ENCODE measurements at places on chromosomes 16 and 17.
A peak's percentile ranks its signal among the peaks of the same experiment; 100 is the strongest.

- no peak for DNase-seq
- no peak overlapping the region for H3K27ac ChIP-seq
- no peaks in the 10 kb centered on the region for H3K36me3 ChIP-seq
- H3K4me3 ChIP-seq, result no peak overlapping the region
- H3K27me3 ChIP-seq, result peaks cover 36% of the 10 kb centered on the region
- H3K4me1 ChIP-seq, result peaks cover 36% of the 10 kb centered on the region
Measured at GRCh38 chr17:77279448-77280303, 138.9 kb downstream of the SEC14L1 start.

GRCh38 chr16:5415123-5415522, 317.5 kb upstream of the EEF2KMT start:
- H3K4me1 ChIP-seq, result no peaks in the 10 kb centered on the region
- DNase-seq, result no peak
- H3K4me3 ChIP-seq, result no peak overlapping the region
- no peaks in the 10 kb centered on the region for H3K36me3 ChIP-seq
- H3K27ac ChIP-seq, result no peak overlapping the region

DNA sequence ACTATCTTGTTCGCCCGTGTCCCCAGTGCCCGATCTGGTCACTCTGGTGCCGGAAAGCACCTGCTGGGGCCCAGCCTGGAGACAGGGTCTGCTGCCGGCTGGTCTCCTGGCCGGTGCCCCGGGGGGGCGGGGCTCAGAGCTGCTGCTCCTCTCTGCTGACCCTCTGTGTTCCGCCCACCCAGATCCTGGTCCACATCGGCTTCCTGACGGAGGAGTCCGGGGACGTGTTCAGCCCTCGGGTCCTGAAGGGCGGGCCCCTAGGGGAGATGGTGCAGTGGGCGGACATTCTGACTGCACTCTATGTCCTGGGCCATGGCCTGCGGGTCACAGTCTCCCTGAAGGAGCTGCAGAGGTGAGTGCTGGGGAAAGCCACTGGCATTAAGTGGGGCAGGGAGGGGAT, 37.6 kb downstream of the MGAT5B start:
- H3K27me3 ChIP-seq, result no peaks in the 10 kb centered on the region
- H3K4me3 ChIP-seq, result no peak overlapping the region
- H3K27ac ChIP-seq, result no peak overlapping the region
- DNase-seq, result no peak
- no peaks in the 10 kb centered on the region for H3K36me3 ChIP-seq

DNA sequence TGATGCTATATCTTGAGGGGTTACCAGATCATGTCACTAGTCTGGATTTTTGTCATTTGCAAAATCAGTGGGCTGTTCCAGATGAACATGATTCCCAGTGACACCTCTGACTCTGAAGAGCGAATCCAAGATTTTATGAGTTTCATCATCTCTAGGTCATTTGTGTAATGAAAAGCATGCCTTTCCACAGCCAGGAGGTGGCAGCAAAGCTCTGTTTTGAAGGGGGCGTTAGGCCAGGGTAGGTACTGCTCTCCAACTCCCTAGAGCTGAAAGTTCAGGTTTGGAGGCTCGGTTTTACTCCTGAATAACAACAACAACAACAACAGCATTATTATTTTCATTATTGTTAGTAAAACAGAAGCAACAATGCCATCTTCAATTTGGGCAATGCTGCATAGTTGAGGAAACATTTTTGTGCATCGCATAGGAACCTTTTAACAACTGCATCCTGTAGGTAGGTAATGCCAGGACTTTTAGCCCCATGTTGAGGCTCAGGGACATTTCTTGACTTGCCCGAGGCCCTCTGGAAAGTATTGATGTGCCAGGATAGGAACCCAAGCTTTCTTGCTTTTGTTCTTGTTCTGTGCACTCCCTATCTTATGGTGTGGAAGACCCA, 77.0 kb downstream of the MYH13 start:
- H3K27me3 ChIP-seq, result no peaks in the 10 kb centered on the region
- H3K4me3 ChIP-seq, result no peak overlapping the region
- H3K4me1 ChIP-seq, result no peaks in the 10 kb centered on the region
- DNase-seq, result peak; percentile 29
- no peaks in the 10 kb centered on the region for H3K36me3 ChIP-seq
- no peak overlapping the region for H3K27ac ChIP-seq

DNA sequence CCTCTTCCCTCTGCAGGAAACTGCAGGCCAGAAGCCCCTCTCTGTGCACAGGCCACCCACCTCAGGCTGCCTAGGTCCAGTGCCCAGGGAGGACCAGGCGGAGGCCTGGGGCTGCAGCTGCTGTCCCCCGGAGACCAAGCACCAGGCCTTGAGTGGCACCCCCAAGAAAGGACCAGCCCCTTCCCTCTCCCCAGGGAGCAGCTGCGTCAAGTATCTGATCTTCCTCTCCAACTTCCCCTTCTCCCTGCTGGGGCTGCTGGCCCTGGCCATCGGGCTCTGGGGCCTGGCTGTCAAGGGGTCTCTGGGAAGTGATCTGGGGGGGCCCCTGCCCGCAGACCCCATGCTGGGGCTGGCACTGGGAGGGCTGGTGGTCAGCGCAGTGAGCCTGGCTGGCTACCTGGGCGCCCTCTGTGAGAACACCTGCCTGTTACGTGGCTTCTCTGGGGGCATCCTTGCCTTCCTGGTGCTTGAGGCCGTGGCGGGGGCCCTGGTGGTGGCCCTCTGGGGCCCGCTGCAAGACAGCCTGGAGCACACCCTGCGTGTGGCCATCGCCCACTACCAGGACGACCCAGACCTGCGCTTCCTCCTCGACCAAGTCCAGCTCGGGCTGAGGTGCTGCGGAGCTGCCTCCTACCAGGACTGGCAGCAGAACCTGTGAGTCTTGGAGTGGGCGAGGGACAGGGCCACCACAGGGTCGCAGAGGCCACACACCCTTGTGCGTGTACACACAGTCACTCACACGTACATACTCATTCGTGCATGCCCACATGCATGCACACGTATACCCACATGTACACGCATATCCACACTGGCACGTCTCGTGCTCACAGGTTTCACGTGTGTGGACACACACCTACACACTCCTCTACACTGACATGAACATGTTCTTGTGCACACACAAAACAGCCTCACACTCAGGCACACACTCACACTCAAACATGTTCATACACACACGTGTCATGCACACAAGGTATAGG, 8.3 kb downstream of the TSPAN10 start:
- H3K4me3 ChIP-seq, result no peak overlapping the region
- no peak for DNase-seq
- peaks cover 11% of the 10 kb centered on the region for H3K27me3 ChIP-seq
- H3K36me3 ChIP-seq, result no peaks in the 10 kb centered on the region
- H3K4me1 ChIP-seq, result no peaks in the 10 kb centered on the region

- H3K27me3 ChIP-seq, result peaks cover 23% of the 10 kb centered on the region
- H3K4me3 ChIP-seq, result no peak overlapping the region
- H3K27ac ChIP-seq, result no peak overlapping the region
- no peak for DNase-seq
- H3K4me1 ChIP-seq, result no peaks in the 10 kb centered on the region
Measured at GRCh38 chr16:22942811-22943210, 128.8 kb downstream of the HS3ST2 start.

DNA sequence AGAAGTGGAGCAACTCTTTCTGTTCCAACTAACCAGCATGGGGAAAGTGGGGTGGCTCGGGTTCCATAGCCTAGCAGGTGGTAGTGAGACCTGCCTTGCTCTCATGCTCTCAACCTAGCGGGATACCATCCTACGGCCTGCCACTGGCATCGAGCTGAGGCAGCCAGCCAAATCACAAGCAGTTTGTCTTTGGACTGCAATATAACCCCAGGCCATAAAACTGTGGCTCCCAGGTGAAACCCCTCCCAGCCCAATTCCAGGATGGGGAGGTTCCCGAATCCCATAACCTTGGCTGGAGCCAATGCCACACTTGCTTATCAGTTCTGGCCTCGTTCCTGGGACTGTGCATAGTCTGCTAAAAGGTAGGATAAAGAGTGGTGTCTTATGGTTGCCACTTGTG, 155.8 kb upstream of the NETO2 start:
- H3K27ac ChIP-seq, result no peak overlapping the region
- no peak for DNase-seq
- no peaks in the 10 kb centered on the region for H3K4me1 ChIP-seq
- H3K4me3 ChIP-seq, result no peak overlapping the region
- no peaks in the 10 kb centered on the region for H3K27me3 ChIP-seq

DNA sequence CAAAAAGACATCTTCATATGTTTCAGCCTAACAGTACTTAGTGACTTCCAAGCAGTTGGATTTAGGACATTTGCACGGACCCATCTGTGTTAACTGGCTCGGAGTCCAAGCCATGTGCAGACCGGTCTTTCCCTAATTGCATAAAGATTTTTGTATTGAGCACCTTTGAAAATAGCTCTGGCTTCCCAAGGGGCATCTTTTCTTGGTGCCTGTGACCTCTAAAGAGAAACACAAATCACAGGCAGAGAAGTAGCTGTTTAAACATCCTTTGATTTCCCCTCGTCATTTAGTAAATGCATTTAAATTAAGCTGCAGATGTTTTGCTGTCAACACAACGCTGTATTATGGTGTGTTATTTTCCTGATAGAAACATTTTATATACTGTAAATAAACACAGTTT, 288.2 kb upstream of the SALL1 start:
- H3K4me1 ChIP-seq, result no peaks in the 10 kb centered on the region
- H3K4me3 ChIP-seq, result no peak overlapping the region
- no peak for DNase-seq

DNA sequence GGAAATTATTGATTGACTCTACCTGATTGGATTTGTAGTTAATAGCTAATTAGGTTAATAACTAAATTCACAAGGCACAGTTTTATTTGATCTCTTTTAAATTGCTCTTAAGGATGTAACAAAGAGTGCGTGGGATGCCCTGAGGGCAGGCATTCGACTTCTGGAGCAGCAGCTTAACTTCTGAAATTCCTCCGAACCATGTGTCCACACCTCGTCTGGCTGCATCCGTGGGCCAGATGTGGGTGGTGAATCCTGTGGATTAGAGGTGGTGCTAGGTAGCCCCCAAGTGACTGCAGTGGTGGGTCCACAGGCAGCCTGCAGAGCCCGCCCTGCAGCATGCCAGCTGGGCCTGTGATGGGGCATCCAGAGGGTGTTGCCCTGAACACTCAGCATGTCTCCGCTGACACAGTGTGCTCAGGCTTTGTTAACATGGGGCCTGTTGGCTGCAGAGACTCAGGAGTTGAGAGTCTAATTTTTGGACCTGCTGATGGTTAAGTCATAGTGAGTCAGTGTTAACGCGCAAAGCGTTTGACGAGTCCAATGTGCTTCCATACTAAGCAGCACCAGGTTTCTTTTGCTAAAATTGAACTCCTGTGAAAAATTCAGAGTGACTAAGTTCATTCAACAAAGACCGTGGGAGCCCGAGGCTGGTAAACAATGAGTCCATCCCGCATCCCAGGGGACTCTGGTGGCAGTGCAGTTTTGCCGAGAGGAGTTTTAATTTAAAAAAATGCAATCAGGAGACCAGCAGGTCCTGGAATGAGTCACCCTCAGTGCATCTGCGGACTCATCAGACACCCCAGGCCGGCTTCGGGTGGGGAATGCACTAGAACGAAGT, 3.8 kb upstream of the NPB start:
- no peak overlapping the region for H3K4me3 ChIP-seq
- H3K27ac ChIP-seq, result no peak overlapping the region
- H3K36me3 ChIP-seq, result peaks cover 69% of the 10 kb centered on the region
- H3K4me1 ChIP-seq, result no peaks in the 10 kb centered on the region

- no peak for DNase-seq
- no peak overlapping the region for H3K4me3 ChIP-seq
- peaks cover 32% of the 10 kb centered on the region for H3K27me3 ChIP-seq
- H3K27ac ChIP-seq, result no peak overlapping the region
- no peaks in the 10 kb centered on the region for H3K36me3 ChIP-seq
- no peaks in the 10 kb centered on the region for H3K4me1 ChIP-seq
Measured at GRCh38 chr17:80465327-80465974, 11.0 kb downstream of the NPTX1 start.

- no peak overlapping the region for H3K27ac ChIP-seq
- no peaks in the 10 kb centered on the region for H3K27me3 ChIP-seq
- no peaks in the 10 kb centered on the region for H3K36me3 ChIP-seq
- peaks cover under 1% of the 10 kb centered on the region for H3K4me1 ChIP-seq
- H3K4me3 ChIP-seq, result no peak overlapping the region
Measured at GRCh38 chr17:68840073-68840472, 115.1 kb downstream of the ABCA8 start.

- no peaks in the 10 kb centered on the region for H3K27me3 ChIP-seq
- H3K27ac ChIP-seq, result no peak overlapping the region
- no peak for DNase-seq
- no peak overlapping the region for H3K4me3 ChIP-seq
- H3K36me3 ChIP-seq, result no peaks in the 10 kb centered on the region
Measured at GRCh38 chr16:24844101-24845030, 1.4 kb upstream of the SLC5A11 start.

DNA sequence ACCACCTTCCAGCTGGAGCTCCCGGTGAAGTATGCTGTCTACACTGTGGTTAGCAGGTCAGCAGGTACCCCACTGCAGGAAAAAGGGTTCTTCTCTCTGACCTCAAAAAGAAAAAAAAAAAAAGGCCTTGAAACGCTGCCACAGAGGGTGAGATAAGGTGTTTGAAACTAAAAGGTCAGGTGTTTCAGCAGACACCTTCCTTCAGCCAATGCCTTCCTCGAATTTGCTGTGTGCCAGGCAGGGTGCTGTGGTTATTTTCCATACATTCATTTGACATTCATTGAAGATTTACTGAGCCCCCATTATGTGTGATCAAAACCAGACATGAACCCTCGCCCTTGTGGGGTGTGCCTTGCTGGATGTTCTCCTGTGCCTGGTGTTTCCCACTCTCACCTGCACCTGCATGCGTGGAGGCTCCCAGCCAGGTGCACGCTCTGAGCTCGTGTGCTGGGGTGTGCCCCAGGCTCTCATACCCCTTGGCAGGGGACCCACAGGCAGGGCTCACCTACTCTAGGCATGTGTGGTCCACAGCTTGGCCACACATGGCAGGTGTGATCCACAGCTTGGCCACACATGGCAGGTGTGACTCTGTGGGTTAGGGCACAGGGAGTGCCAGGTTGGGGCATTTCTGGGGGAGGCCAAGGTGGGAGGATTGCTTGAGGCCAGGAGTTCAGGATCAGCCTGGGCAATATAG, 15.8 kb upstream of the ITGAD start:
- no peak overlapping the region for H3K4me3 ChIP-seq
- peaks cover 2% of the 10 kb centered on the region for H3K4me1 ChIP-seq
- peaks cover 88% of the 10 kb centered on the region for H3K36me3 ChIP-seq
- H3K27ac ChIP-seq, result no peak overlapping the region

DNA sequence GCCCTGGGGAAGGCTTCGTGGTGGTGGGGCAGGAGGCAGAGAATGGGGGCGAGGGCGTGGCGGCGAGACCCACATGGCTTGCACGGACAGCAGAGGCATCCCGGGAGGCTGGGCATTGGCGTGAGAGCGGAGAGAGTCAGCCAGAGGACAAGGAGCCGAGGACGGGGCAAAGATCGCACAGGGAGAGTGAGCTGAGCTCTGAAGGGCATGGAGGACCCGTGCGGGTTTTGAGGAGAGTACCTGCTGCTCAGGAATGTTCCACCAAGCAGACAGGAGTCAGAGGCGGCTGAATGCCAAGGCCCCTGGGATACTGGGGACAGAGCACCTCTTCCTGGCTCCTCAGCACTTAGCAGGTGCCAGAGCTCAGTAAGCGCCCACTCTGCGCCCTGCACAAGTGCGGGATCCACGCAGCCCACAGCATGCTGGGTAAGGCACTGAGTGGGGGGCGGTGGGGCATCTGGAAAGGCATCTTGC, 47.8 kb downstream of the ARHGAP27 start:
- H3K4me3 ChIP-seq, result no peak overlapping the region
- no peak overlapping the region for H3K27ac ChIP-seq
- no peaks in the 10 kb centered on the region for H3K27me3 ChIP-seq
- H3K4me1 ChIP-seq, result peaks cover 17% of the 10 kb centered on the region
- H3K36me3 ChIP-seq, result no peaks in the 10 kb centered on the region

- H3K27ac ChIP-seq, result no peak overlapping the region
- no peaks in the 10 kb centered on the region for H3K36me3 ChIP-seq
- no peak for DNase-seq
Measured at GRCh38 chr16:54648575-54648974, 282.1 kb upstream of the IRX5 start.
